Esophagus muscularis mucosa (tissue), 4 donors: ENCODE measurements at places on chromosomes 3 and 15. TPM values are rescaled to one million over a fixed set of nuclear protein-coding genes. Genes with fewer than 3 reads are reported as not detected.

DNA sequence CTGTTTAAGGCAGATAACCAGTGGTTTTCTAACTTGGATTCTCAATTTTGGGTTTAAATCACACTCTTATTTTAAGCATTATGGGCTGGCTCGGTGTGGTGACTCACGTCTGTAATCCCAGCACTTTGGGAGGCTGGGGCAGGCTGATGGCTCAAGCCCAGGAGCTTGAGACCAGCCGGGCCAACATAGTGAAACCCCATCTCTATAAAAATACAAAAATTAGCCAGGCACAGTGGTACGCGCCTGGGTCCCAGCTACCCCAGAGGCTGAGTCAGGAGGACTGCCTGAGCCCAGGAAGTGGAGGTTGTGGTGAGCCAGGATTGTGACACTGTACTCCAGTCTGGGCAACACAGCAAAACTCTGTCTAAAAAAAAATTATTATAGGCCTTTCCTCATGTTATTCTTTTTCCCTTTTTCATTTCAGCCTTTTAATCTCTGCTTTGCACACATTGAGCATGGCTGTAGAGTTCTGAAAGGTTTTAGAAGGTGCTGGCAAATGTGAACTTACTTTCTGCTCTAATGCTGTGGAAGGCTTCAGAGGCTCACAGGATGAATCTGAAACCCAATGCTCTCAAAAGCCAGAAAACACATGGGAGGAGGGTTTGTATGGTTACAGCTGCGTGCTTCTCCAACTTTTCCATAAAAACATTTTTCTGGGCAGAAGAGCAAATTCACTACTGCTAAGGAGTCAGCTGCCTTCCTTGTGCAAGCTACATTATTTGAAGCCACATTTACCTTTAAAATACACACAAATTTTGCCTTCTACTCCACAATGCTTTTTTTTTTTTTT lies 32.5 kb downstream of the CHAC1 start:
- H3K4me1 ChIP-seq = no peaks in the 10 kb centered on the region
- H3K36me3 ChIP-seq = peaks cover 63% of the 10 kb centered on the region
- no peak for DNase-seq

- H3K4me3 ChIP-seq = no peak overlapping the region
- no peaks in the 10 kb centered on the region for H3K36me3 ChIP-seq
- no peak for DNase-seq
- H3K27me3 ChIP-seq = peaks cover 2% of the 10 kb centered on the region
- no peak overlapping the region for H3K27ac ChIP-seq
- H3K4me1 ChIP-seq = peaks cover 10% of the 10 kb centered on the region
Observed at GRCh38 chr3:149763565-149764195, 11.4 kb upstream of the COMMD2 start.

DNA sequence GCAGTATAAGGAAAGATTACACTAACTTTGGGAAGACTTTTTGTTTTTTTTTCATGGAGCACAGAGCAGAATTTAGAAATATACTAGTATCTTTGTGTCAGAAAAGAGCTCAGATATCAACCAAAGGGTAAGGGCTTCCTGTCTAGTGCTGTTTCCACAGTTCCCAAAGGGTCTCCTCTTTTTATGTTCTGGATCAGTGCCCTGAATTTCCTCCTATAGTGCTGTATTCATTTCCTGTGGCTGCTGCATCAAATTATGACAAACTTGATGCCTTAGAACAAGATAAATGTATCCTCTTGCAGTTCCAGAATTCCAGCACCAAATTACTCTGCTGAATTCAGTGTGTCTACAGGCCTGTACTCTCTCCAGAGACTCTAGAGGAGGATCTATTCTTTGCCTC lies 219.8 kb upstream of the THRB start:
- DNase-seq = no peak
- H3K4me1 ChIP-seq = peaks cover 6% of the 10 kb centered on the region

The VILL gene
- total RNA-seq = 4.1 TPM

The FSIP1 gene
- total RNA-seq = 1.6 TPM

The SAMMSON gene
- 4.2 TPM for total RNA-seq

DNA sequence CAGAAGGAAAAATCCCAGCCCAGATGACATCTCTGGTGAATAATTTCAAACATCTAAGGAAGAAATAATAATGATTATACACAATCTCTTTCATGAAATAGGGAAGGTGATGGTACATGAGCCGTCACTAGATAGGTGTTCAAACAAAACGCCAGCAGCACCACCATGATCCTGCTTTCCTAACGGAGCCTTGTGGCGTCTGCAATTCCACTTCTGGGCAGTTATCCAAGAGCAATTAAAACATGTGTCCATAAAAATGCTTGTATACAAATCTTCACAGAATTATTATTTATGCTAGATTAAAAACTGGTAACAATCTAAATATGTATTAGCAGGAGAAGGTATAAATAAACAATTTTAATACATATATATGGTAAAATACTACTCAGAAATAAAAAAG lies 33.7 kb downstream of the RTP4 start:
- no peaks in the 10 kb centered on the region for H3K27me3 ChIP-seq
- no peak for DNase-seq
- H3K4me3 ChIP-seq = no peak overlapping the region

- no peaks in the 10 kb centered on the region for H3K4me1 ChIP-seq
- no peaks in the 10 kb centered on the region for H3K27me3 ChIP-seq
- H3K36me3 ChIP-seq = no peaks in the 10 kb centered on the region
- no peak for DNase-seq
- no peak overlapping the region for H3K27ac ChIP-seq
- no peak overlapping the region for H3K4me3 ChIP-seq
Observed at GRCh38 chr3:50759015-50759414, 84.3 kb downstream of the DOCK3 start.

- H3K36me3 ChIP-seq = no peaks in the 10 kb centered on the region
- H3K4me1 ChIP-seq = peaks cover 68% of the 10 kb centered on the region
- no peaks in the 10 kb centered on the region for H3K27me3 ChIP-seq
- H3K27ac ChIP-seq = peak overlapping the region; percentile 86
Observed at GRCh38 chr15:90201944-90202375, 830 bp downstream of the SEMA4B start.

DNA sequence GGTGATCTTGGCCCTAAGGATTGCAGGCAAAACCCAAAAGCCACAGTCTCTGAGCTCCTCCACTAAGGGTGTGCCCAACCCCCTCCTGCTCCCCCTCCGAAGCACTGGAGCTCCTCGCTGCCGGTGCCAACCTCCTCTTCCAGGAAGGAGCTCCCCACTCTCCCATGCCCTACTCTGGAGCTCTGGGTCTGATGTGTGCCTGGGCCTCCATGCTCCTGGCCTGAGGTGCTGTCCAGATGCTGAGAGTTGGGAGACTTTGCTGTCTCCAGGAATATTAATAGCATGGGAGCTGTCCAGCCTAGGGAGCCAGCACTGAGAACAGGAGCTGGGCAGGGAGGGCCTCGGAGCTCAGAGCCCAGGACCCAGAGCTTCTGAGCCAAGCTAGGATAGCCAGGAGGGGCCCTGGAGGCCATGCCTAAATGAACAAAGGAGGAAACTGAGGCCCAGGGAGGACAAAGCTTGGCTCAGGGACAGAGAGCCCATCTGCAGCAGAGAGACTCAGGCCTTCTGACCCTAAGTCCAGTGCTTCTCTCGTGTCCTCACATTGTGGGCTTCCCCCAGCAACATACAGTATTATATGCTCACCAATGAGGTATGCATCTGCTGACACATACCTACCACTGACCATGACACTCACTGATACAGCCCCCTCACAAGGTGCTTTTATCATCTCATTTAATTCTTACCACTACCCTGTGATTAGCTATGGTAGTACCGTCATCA lies 36.9 kb upstream of the HERC1 start:
- H3K36me3 ChIP-seq = no peaks in the 10 kb centered on the region
- no peak overlapping the region for H3K4me3 ChIP-seq
- DNase-seq = no peak
- no peaks in the 10 kb centered on the region for H3K4me1 ChIP-seq
- H3K27ac ChIP-seq = no peak overlapping the region

- H3K27me3 ChIP-seq = no peaks in the 10 kb centered on the region
- no peaks in the 10 kb centered on the region for H3K36me3 ChIP-seq
- no peak for DNase-seq
- H3K4me1 ChIP-seq = no peaks in the 10 kb centered on the region
- no peak overlapping the region for H3K4me3 ChIP-seq
Observed at GRCh38 chr3:175456466-175456865, 597.3 kb downstream of the NAALADL2 start.

- no peaks in the 10 kb centered on the region for H3K27me3 ChIP-seq
- DNase-seq = no peak
- H3K4me1 ChIP-seq = no peaks in the 10 kb centered on the region
- H3K27ac ChIP-seq = no peak overlapping the region
- H3K4me3 ChIP-seq = no peak overlapping the region
- H3K36me3 ChIP-seq = no peaks in the 10 kb centered on the region
Observed at GRCh38 chr15:64209680-64210334, 47.0 kb upstream of the PPIB start.

DNA sequence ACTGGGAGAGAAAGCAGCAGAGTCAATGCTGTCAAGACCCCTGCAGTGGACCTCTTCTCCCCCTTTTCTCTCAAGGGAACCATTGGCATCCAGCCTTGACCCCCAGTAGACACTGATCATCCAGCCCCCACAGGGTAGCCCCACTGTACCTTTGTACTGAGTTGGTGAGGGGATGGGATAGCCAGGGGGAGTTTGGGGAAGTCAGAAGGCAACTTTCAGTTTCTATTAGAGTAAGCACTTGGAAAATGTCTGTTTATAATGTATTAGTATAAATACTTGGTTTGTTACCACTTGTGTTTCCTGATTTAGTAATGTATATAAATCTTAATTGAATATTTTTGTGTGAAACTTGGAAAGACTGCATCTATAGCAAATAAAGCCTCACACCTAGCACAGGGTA lies 25.0 kb downstream of the DAG1 start:
- H3K4me3 ChIP-seq = no peak overlapping the region
- no peak for DNase-seq
- H3K4me1 ChIP-seq = peaks cover 51% of the 10 kb centered on the region
- H3K27me3 ChIP-seq = no peaks in the 10 kb centered on the region

The PRSS50 gene
- total RNA-seq = 0.46 TPM

The FAM81A gene
- total RNA-seq = 0.33 TPM

DNA sequence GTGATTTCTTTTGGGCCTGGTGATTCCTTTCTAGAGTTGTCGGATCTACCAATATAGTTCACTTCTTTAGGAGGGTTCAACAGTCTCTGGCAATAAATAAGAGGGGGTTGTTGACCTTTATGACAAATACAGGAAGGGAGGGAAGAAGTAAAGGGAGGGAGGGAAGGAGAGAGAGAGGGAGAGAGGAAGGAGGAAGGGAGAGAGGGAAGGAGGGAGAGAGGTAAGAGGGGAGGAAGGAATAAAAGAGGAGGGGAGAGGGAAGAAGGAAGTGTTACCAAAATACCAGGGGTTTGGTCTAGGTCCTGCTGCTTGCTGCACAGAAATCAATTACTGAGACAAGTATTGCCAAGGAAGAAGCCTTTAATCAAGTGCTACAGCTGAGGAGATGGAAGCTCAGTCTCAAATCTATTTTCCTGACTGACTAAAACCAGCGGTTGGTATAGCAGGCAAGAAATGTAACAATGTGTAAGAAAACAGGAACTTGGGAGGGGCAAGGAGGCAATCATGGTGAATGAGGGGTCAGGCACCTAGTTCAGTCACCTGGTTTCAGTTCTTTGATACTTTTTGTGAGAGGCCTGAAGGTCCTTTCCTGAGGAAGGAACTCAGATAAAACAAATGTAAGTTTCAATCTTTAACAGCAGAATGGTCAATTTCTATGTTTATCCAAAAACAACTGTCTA lies 14.1 kb upstream of the TMEM40 start:
- no peak for DNase-seq
- no peaks in the 10 kb centered on the region for H3K36me3 ChIP-seq

DNA sequence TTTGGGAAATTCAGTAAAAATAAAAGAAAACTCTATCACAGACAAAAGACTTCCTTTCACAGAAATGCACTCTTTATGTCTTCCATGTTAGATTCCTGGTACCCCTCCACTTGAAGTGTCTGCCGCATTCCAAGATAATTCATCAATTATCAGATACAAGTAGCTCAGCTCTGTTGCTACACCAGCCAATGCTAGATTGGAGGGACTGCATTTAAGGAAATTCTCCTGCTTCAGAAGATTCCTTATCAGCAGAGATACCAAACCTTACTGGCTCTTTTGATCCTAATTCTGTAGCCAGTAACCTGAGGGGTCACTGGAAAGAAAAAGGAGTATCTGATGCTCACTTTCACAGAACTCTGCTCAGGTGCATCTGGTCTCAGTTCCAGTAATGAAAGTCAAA lies 63.9 kb downstream of the TM4SF4 start:
- H3K27me3 ChIP-seq = no peaks in the 10 kb centered on the region
- no peak for DNase-seq
- no peak overlapping the region for H3K4me3 ChIP-seq
- H3K36me3 ChIP-seq = peaks cover 11% of the 10 kb centered on the region
- no peak overlapping the region for H3K27ac ChIP-seq
- H3K4me1 ChIP-seq = peaks cover 99% of the 10 kb centered on the region

GRCh38 chr3:191268737-191269136 lies 60.5 kb upstream of the CCDC50 start:
- no peaks in the 10 kb centered on the region for H3K36me3 ChIP-seq
- H3K27me3 ChIP-seq = no peaks in the 10 kb centered on the region
- H3K27ac ChIP-seq = no peak overlapping the region
- no peak overlapping the region for H3K4me3 ChIP-seq

- no peaks in the 10 kb centered on the region for H3K27me3 ChIP-seq
- no peaks in the 10 kb centered on the region for H3K4me1 ChIP-seq
- DNase-seq = peak; percentile 78
- H3K4me3 ChIP-seq = no peak overlapping the region
Observed at GRCh38 chr3:51721062-51721745, 14.3 kb downstream of the GRM2 start.

DNA sequence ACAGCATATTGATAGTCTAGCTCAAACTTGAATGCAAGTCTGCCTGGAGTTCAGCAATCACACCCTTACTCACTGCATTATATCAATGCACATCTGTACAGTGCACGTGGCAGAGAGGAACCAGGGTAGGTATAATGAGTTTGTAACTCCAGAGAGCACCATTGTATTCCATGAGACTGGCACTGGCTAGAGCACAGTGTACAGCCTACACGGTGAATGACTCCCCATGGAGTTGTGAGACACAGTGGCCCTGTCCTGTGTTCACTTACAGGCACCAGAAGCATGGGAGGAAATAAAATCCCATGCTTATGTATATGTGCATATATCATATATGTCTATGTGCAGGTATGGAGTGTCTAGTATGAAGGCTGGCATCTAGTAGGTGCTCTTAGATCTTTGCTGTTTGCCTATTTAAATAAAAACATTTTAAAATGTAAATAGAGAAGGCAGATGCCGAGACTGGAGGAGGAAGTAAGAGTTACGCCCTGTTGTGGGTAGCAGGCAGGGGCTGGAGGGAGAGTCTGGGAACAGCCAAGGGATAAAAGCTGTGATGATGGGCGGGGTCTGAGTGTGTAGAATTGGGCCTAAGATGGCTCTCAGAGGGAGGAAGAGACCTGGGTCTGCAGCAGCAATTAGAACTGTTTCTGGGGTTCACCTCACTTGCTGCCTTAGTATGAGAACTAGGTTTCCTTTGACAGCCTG lies 360.7 kb upstream of the ICE2 start:
- H3K27ac ChIP-seq = no peak overlapping the region
- H3K36me3 ChIP-seq = no peaks in the 10 kb centered on the region
- H3K4me3 ChIP-seq = no peak overlapping the region

GRCh38 chr15:46732060-46732459 lies 985.2 kb upstream of the SEMA6D start:
- H3K36me3 ChIP-seq = no peaks in the 10 kb centered on the region
- H3K4me3 ChIP-seq = no peak overlapping the region

GRCh38 chr3:186742618-186743380 lies 25.6 kb downstream of the KNG1 start:
- DNase-seq = no peak
- no peak overlapping the region for H3K4me3 ChIP-seq
- no peaks in the 10 kb centered on the region for H3K4me1 ChIP-seq
- no peaks in the 10 kb centered on the region for H3K27me3 ChIP-seq

The TEX55 gene
- not detected for total RNA-seq

GRCh38 chr3:54243056-54243931 lies 120.9 kb downstream of the CACNA2D3 start:
- no peaks in the 10 kb centered on the region for H3K27me3 ChIP-seq
- H3K4me3 ChIP-seq = no peak overlapping the region
- H3K27ac ChIP-seq = no peak overlapping the region
- no peak for DNase-seq
